T-helper 9 cell (primary cell): ENCODE measurements at places on chromosomes 11 and 22.

- DNase-seq, result no peak
These were observed 37.7 kb downstream of the NARS2 start for GRCh38 chr11:78536933-78537332.

GRCh38 chr22:23626286-23626975, 5.7 kb downstream of the DRICH1 start:
- no peak for DNase-seq

DNA sequence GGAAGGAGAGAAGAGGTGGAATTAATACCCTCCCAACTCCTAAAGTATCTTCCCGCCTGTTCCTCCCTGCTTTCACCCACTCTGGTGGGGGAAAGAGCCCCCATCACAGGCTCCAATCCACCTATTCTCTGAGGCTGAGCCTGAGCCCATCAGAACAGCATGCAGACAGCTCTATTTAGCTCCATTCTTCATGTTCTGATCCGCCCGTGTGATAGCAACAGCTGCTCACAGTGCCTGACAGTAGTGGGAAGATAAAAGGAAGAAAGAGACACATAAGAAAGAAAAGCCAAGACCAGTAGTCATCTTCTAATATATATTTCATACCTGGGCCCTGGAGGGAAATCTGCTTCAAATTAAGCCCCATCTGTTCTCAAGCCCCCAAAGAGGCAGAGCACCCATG, 80.3 kb upstream of the AKIP1 start:
- DNase-seq, result no peak

GRCh38 chr11:64238999-64239398, 1.9 kb upstream of the FKBP2 start:
- DNase-seq, result no peak

GRCh38 chr11:35029979-35030682, 108.8 kb upstream of the CD44 start:
- no peak for DNase-seq

DNA sequence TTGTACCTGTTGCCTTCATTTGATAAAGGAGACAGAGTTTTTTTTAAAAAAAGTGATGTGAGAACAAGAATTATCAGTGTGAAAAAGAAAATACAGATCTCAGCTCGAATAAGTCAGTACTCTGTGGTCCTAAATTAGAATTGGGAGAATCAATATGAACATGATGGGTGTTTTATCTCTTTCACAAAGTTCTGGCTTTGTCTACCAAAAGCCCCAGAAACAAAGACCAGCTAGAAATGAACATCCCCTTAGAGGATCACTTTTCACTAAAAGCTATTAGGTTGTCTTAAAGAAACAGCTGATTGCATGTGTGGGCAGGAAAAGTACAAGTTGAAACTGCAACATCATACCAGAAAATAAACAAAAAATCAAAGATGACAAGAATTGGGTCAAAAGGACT, 8.4 kb upstream of the ST14 start:
- DNase-seq, result no peak

- DNase-seq, result no peak
These were observed 79.1 kb upstream of the LMO2 start for GRCh38 chr11:33970984-33971466.

- no peak for DNase-seq
These were observed 26.1 kb downstream of the TCIRG1 start for GRCh38 chr11:68064926-68065325.

- no peak for DNase-seq
These were observed 10.4 kb upstream of the OR10V1 start for GRCh38 chr11:59724066-59724465.

DNA sequence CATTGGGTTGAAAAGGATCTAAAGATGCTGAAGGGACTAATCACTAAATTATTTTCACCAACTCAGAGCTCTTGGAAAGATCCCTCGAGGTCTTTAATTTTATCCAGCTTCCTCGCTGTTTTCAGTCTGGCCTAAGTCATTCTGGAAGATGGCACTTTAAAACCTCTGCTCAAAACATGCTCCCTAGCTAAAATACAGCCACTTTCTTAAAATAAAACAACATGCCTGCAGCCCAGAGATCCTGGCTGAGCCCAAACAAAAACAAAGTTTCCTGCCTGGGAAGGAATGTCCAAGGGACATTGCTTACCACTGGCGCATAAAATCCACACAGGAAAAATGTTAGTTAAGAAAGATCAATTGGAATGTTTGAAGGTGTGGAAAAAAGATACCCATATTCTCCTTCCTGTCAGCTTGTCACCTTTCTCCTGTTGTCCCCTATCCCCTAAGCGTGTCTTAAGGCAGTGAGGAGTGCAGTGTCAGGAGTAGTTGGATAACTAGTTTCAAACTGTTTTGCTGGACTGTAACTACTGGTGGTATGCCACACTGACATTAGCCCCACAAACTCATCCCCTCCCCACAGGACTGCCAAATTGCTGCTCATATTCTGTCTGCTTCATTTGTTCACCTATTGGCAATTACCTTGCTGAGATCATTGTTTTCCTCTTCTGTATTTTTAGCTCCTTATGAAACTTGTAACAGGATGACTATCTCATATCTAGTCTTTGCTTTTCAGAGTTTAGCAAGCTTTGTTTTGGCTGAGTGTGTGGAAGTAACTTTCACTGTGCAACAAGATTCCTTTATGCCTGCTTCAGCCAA, 108.3 kb upstream of the SESN3 start:
- DNase-seq, result no peak

DNA sequence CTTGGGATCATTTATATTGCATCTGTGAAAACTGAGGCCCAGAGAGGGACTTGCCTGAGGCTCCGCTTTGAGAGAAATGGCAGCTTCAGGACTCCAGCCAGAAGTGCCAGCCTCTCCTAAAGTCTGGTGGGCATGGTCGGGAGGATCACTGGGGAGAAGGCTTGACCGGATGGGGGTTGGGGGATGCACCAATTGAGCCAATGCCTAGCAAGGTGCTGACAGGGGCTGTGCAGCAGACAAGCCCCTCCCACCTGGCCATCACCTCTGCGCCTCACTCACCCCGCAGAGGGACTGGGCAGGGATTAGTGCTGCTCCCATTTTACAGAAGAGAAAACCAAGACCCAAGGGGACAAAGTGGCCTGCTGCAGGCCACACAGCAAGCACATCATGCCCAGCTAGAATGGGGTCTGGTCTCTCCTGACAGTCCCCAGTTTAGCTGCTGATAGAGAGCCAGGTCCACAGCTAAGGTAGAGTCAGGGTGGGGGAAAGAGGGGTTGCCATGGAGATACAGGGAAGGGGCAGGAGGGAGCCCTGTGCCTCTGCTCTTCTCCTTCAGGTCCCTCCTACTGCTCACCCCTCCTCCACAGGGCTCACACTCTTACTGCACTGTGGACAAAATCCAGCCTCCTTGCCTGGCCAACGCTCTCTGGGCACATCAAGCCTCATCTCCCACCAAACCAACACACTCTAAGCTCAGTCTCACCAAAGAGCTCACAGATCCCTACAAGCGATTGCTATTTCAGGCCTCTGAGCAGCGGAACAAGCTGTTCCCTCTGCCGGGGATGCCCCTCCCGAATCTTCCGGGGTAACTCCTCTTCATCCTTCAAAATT, 29.5 kb downstream of the TEF start:
- no peak for DNase-seq

- DNase-seq, result no peak
These were observed 25.2 kb upstream of the NAV2 start for GRCh38 chr11:19687392-19687791.

GRCh38 chr11:67607507-67607906, 771 bp downstream of the NDUFV1 start:
- DNase-seq, result no peak

- DNase-seq, result no peak
These were observed 181.0 kb downstream of the TENM4 start for GRCh38 chr11:79259800-79260199.

- DNase-seq, result no peak
These were observed 516.9 kb upstream of the LARGE1 start for GRCh38 chr22:34437140-34437539.

DNA sequence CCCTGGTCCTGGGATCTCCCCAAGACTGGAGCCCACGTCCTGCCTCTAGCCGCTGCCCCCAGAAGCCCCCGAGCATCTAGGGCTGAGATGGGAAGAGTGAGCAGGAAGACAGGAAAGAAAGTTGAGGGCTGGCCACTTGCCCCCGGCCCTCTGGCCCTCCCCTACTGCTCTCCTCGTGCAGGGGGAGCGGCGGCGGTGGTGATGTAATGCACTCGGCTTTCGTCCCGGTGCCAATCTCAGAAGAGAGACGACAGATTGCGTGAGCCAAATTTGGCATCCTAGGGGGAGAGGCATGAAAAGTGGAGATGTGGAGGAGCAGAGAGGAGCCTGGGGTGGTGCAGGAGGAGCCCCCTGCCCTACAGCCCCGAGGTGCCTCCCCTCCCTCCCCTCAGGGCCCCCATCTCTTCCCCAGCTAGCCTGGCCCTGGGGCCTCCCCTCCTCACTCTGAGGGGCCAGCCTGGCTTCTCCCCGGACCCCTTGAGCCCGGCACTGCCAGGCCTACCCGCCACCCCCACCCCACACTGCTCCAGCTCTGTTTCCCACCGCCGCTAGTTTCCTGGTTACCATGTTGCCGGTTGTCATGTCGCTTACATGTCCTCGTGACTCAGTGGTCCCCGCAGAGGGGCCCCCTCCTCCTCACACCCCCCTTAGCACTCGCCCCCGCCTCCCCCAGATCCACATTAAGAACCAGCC, 2.5 kb downstream of the KCNJ4 start:
- no peak for DNase-seq

DNA sequence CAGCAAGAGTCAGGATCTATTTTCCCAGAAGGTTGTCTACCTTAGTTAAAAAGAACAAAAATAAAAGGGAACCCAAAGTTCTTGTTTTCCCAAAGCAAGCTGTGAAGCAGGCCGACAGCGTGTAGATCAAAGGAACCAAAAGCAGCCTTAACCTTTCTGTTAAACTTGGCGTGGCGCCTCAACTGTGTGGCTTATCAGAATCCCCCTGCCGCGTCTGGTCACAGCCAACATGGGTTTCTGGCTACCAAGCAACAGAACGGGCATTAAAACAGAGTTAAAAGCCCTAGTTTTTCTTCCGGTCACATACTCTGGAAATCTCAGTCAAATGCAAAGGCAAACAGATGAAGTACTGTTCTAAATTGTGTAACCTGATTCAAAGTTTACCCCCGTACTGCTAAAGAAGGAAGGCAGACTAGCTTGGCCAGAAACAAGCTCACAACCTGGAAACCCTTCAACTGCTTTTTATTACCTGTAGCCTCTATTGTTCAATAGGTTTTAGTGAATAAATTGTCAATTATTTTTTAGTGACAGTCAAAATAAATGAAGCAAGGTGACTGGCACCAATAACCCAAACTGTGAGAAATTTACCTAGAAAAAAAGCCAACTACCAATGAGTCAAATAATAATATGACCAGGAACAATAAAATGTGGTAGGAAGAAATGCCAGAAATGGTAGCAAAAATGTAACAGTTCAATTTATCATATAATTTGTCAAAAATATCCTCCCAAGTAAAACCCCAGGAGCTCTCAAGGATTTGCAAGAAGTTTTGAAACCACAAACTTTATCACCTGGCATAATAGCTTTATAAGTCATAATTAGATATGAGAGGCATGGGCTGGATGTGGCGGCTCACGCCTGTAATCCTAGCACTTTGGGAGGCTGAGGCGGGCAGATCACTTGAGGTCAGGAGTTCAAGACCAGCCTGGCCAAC, 21.4 kb downstream of the CHKA start:
- no peak for DNase-seq

DNA sequence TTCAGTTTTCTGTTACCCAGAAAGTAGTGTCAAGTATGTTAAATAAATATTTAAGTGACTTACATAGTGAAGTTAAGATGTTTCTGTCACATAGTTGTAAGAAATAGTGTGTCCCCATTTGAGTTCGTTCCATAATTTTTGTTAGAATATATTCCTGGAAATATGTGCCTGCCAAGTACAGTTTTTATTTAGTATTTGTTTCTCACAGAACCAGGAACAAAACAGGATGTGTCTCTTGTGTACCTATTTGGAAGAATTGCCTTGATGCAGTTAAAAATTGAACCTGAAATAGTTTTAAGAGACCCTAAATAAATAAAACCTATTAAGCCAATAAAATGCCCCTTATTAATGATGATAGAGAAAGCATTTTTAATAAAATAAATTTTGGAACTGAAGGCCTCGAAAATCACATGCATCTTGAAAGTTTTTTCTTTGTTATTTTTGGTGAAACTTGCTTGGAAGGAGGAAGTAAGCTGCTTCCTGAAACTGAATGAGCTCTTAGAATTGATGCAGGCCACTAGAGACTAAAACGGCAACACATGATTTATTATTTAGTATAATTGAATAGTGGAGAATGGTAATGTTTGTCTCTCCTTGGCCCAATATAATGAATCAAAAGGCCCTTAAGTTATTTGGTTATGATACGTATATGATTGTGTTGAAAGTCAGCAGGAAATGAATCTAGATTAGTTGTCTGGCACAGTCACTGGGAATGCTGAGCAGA, 55.9 kb downstream of the SWAP70 start:
- no peak for DNase-seq
